MV-4-11 (cell line): ENCODE measurements at places on chromosomes 1 and 21.
A peak's percentile ranks its signal among the peaks of the same experiment; 100 is the strongest.

DNA sequence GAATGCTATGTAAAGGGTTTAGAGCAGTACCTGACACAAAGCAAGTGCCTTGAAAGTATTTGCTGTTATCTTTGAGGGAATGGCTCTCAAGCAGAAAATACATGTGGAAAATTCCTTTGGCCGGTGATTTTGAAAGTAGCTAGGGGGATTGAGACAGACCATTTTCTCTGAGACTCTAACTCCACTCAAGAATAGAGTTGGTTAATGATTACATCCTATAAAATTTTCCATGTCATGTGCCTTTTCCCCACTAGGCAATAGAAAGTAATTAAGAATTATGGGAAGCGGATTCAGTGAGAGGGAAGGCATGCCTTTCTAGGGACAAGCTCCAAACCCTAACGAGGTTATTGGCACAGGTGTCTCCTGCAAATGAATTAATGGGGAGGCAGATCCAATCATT, 276.0 kb downstream of the GPATCH2 start:
- DNase-seq: no peak

DNA sequence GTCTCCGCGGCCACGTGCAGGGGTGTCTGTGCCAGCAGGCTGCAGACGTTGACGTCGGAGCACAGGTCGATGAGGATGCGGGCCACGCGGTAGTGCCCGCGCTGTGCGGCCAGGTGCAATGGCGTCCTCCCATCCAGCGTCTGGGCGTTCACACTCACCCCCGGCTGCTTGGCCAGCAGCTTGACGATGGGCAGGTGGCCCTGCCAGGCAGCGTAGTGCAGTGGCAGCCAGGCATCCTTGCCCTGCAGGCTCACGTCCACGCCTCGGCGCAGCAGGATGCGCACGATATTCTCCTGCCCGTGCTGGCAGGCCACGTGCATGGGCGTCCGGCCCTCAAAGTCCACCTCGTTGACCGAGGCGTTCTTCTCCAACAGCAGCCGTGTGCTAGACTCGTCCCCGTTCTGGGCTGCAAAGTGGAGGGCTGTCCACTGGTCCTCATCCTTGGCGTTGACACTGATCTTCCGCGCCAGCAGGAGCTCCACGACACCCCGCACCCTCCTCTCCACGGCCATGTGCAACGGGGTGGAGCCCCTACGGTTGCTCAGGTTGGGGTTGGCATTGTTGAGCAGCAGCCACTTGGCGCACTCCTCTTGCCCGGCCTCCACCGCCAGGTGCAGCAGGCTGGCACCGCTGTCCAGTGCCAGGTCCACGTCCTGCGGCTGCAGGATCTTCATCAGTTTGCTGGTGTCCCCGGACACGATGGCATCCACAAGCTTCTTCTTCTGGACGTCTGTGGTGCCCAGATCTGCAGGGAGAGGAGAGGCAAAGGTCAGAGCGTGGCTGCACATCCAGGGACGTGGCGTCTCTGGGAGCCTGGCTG, 25.4 kb downstream of the RIPK4 start:
- no peak for DNase-seq

- DNase-seq: peak; percentile 87
These were observed 203.2 kb downstream of the RHOU start for GRCh38 chr1:228938537-228938901.

DNA sequence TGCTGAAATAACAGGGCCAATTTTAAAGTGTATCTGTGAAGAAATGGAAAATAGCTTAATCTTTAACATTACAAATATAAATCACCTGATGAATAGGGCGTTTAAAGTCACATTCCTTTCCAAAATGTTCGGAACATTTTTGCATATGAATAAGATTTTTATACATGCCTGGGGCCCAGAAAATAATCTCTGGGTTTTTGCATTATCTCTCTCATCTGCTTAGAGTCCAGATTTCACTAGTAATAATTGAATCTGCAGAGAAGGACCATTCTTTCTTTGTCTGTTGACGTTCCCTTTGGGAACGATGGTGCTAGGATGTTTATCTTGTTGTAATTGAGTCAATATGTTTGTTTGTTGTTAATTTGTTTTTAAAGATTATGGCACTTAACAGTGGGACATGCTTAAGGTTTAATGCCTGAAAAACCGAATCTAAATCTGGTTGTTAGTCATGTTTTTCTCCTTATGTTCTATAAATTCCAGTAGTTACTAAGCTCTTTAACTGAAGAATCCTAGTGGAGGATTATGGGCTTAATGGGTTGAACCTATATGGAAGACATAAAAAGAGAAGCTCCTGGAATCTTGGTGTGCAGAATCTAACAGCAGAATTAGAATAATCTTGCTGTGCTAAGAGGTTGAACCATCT, 140.6 kb downstream of the VPS13D start:
- DNase-seq: no peak

DNA sequence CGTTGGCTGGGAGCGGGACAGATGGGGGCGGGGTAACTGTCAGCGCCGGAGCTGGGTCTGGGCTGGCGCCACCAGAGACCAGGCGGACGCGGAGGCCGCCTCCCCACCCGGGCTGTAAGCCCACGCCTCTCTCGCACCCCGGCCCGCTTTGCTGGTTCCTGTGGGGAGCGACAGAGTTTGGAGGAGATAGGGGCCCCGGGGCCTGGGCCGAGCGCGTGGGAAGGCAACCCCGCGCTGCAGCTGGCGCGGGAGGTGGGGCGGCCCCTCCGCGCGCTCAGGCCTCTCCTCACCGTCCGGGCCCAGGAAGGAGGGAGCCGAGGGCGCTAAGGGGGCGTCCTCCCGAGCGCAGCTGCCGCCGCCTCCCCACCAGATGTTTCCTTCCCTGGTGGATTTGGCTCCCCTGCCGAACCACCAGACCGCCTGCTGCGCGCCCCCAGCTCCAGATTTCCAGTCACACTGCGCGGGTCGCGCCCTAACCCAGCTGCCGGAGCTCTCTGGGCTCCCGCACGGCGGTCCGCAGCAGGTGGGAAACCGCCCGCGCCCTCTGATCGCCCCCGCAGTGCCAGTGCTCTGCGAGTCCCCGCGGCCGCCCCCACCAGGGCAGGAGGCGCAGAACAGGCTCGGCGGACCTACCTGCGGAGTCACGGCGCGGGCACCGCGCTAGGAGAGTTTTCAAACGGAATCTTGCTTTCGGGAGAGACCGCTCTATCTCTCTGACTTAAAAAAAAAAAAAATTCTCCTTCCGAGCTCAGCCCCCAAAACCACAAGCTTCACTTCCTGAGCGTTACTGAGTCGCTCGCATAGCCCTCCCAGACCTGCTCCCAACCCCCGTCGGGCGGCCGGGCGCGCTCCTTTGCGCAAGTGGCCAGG, 1.1 kb downstream of the GFI1 start:
- peak; percentile 90 for DNase-seq

- peak; percentile 78 for DNase-seq
These were observed 272.9 kb downstream of the NEGR1 start for GRCh38 chr1:72009173-72010093.

GRCh38 chr1:205630241-205630640, 1.6 kb downstream of the ELK4 start:
- DNase-seq: no peak
